Tibial nerve (tissue), 4 donors: ENCODE measurements at places on chromosomes 7 and 10. TPM values are rescaled to one million over a fixed set of nuclear protein-coding genes. Genes with fewer than 3 reads are reported as not detected.

GRCh38 chr7:127239814-127240213 lies 12.9 kb downstream of the GRM8 start:
- H3K27ac ChIP-seq: no peak overlapping the region
- no peaks in the 10 kb centered on the region for H3K4me1 ChIP-seq
- H3K27me3 ChIP-seq: no peaks in the 10 kb centered on the region
- H3K4me3 ChIP-seq: no peak overlapping the region

GRCh38 chr10:92995509-92995908 lies 65.1 kb upstream of the CYP26C1 start:
- no peak overlapping the region for H3K27ac ChIP-seq
- DNase-seq: no peak
- H3K36me3 ChIP-seq: no peaks in the 10 kb centered on the region
- no peak overlapping the region for H3K4me3 ChIP-seq
- peaks cover 3% of the 10 kb centered on the region for H3K4me1 ChIP-seq
- H3K27me3 ChIP-seq: no peaks in the 10 kb centered on the region

DNA sequence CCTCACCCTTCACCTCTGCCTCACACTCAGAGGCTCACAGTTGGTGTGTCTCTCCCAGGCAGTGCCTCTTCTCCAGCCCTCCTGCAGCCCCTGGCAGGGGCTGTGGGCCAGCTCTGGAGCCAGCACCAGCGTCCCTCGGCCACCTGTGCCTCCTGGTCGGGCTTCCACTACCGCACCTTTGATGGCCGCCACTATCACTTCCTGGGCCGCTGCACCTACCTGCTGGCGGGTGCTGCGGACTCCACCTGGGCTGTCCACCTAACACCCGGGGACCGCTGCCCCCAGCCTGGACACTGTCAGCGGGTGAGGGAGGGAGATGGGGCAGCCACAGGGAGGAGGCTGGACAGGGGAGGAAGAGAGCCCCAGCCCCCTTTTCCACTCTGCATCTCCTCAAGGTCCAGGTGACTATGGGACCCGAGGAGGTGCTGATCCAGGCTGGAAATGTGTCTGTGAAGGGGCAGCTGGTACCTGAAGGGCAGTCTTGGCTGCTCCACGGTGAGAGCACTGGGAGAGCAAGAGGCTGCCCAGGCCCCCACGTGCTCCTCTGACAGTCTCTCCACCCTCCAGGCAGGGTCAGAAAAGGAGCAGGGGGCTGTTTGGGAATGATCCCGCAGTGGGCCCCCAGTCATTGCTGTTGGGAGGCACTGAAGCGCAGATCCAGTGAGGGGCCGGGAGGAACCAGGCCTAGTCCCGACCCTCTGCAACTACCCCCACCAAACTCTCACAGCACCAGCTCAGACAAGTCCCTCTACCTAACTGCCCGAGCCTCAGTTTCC lies 4.4 kb upstream of the ZNF467 start:
- H3K36me3 ChIP-seq: no peaks in the 10 kb centered on the region
- no peaks in the 10 kb centered on the region for H3K4me1 ChIP-seq
- H3K27ac ChIP-seq: no peak overlapping the region
- no peak for DNase-seq
- H3K27me3 ChIP-seq: no peaks in the 10 kb centered on the region

DNA sequence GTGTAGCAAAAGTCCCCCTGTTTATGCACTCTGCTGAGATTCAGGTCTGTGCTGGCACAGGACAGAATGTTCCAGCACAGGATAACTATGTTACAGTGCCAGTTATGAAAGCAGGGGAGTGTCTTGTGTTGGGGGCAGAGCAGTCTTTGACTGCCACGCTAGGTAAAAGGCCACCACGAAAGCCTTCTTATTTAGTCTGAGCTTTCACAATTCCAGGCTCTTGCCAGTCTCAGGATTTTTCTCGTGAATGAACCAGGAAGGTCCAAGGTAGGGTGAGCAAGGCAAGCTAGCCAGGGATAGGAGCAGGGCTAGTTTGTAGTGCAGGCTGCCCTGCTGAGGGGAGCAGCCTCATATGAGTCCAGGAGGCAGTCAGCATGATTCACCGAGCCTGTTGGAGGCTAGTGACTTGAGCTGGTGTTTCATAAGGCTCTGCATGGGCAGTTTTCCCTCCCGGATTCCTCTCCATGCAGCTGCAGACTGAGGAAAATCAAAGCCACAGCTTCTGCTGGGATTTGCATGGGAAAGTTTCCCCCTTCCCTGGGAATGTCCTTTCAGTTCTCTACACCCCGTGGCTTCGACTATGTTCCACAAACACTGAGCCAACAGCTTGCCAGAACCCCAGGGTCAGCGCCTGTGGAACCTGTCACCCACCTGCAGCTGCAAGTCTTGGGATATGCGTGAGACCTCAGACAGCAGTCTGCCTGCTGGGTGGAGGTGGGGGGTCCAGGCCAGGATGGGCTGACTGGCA lies 112.3 kb downstream of the JCAD start:
- no peaks in the 10 kb centered on the region for H3K4me1 ChIP-seq
- H3K4me3 ChIP-seq: no peak overlapping the region
- no peaks in the 10 kb centered on the region for H3K27me3 ChIP-seq
- no peaks in the 10 kb centered on the region for H3K36me3 ChIP-seq
- peak; percentile 20 for DNase-seq

GRCh38 chr7:111752022-111752582 lies 189.8 kb upstream of the IMMP2L start:
- no peaks in the 10 kb centered on the region for H3K36me3 ChIP-seq
- DNase-seq: no peak
- no peak overlapping the region for H3K4me3 ChIP-seq
- no peak overlapping the region for H3K27ac ChIP-seq

The ZP3 gene
- 1.2 TPM for total RNA-seq

The EPDR1 gene
- 44.4 TPM for total RNA-seq

The PLXNA4 gene
- total RNA-seq: 32.4 TPM

- DNase-seq: no peak
- H3K27me3 ChIP-seq: no peaks in the 10 kb centered on the region
- H3K4me3 ChIP-seq: no peak overlapping the region
- no peaks in the 10 kb centered on the region for H3K4me1 ChIP-seq
- no peaks in the 10 kb centered on the region for H3K36me3 ChIP-seq
These were observed 85.9 kb downstream of the ADARB2 start for GRCh38 chr10:1651270-1651966.

- no peaks in the 10 kb centered on the region for H3K4me1 ChIP-seq
- H3K36me3 ChIP-seq: no peaks in the 10 kb centered on the region
- H3K27me3 ChIP-seq: no peaks in the 10 kb centered on the region
- DNase-seq: no peak
These were observed 7.7 kb downstream of the ACSM6 start for GRCh38 chr10:95201736-95202135.

The TAS2R41 gene
- total RNA-seq: not detected

The PIP gene
- not detected for total RNA-seq

GRCh38 chr10:96850825-96851224 lies 18.7 kb downstream of the LCOR start:
- H3K36me3 ChIP-seq: no peaks in the 10 kb centered on the region
- H3K27me3 ChIP-seq: no peaks in the 10 kb centered on the region
- H3K4me1 ChIP-seq: no peaks in the 10 kb centered on the region
- H3K27ac ChIP-seq: no peak overlapping the region
- DNase-seq: no peak
- no peak overlapping the region for H3K4me3 ChIP-seq

- no peaks in the 10 kb centered on the region for H3K36me3 ChIP-seq
- peak; percentile 48 for DNase-seq
- H3K4me3 ChIP-seq: peak overlapping the region; percentile 22
- peak overlapping the region; percentile 45 for H3K27ac ChIP-seq
- peaks cover 82% of the 10 kb centered on the region for H3K27me3 ChIP-seq
These were observed 10.4 kb downstream of the ATG9B start for GRCh38 chr7:151013733-151014497.
